ENCODE measurements at places on chromosomes 5 and 9.

- DNase-seq = peak; percentile 41
These were observed 835 bp downstream of the MCIDAS start for GRCh38 chr5:55226027-55226933.

DNA sequence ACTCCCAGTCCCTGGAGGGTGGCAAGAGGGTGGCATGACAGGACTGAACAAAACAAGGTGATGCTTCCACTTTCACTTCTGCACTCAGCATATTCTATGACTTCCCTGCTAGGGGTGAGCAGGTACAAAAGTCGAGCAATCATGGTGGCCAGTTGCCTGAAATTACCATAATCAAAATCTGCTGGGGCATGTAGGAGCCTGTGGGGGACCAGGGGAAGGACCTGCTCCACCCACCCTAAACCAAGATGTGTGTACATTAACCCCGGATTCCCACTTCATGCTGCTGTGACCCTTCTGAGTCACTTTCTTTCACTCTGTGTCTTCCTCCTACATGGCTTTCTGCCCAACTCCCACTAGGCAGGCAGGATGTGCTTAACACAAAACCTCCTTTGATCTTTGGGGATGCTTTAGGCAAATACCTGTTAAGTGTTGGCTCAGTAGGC, 73.3 kb upstream of the PHF24 start:
- DNase-seq = no peak

GRCh38 chr5:57302643-57303042, 128.8 kb downstream of the GPBP1 start:
- no peak for DNase-seq

- DNase-seq = no peak
These were observed 31.4 kb upstream of the ANKH start for GRCh38 chr5:14902826-14903560.

DNA sequence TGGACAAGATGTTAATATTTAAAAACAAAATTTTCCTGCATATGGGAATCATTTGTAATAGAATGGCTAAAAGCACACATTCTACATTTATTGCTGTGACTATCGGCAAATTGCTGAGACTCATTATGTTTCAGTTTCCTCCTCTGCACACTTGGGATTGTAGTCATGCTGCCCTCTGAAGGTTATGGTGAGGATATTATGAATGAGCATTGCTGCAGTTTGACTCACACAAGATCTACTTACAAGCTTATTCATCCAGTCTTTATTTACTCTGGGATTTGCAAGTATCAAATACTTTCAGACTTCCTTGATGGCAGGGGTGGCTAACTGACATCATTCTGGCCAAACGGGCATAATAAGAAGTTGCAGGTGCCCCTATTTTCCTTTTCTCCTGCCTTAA, 9.5 kb upstream of the NFIL3 start:
- DNase-seq = peak; percentile 37

DNA sequence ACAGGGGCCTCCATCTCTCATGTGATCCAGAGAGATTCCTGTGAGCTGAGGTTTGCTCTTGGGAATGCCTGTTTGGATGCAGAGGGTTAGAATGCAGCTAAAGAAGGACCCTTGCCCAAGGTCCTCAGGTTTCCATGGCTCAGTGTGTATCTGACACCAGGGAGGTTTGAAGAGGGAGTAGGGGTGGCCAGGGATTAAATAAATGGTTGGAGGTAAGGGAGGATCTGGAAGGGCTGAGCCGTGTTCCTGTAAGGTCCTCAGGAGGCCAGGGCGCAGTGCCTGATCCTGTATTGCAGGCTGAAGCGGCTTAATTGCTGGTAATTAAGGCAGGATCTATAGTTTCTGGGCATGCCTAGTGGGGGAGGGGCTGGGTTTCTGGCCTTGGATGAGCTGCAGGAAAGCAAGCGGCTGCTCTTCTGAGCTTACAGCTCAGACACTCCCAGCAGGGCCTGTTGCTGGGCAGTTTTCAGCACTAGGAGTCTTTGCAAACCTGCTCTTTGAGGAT, 41.5 kb upstream of the MAP1B start:
- no peak for DNase-seq

Data from mucosa of descending colon (tissue), 3 donors.